GM12878 (cell line): ENCODE measurements at places on chromosomes 13 and 19. TPM values are rescaled to one million over a fixed set of nuclear protein-coding genes. Genes with fewer than 3 reads are reported as not detected.

- no peak for DNase-seq
Observed at GRCh38 chr19:45962021-45962420, 11.6 kb downstream of the NOVA2 start.

DNA sequence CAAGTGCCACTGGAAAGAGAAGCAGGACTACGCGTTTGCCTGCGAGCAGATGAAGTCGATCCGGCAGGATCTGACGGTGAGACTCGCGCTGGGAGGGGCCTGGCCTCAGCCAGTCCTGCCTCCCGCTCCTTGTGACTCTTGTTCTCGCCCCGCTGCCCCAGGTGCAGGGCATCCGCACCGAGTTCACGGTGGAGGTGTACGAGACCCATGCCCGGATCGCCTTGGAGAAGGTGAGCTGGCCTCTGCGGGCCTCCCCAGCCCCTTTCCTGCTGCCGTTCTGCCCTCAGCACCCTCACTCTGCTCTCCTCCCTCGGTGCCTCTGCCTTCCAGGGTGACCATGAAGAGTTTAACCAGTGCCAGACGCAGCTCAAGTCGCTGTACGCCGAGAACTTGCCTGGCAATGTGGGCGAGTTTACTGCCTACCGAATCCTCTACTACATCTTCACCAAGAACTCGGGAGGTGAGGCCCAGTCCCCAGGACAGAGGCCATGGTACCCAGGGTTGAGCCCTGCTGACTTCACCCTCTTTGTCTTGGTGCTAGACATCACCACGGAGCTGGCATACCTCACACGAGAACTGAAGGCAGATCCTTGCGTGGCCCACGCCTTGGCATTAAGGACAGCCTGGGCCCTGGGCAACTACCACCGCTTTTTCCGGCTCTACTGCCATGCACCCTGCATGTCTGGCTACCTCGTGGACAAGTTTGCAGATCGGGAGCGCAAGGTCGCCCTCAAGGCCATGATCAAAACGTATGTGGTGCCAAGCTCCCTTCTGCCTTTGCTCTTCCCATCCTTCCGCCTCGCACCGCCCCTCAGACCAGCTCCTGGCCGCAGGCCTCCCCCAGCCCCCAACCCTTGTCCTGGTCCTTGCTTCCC is 5.6 kb downstream of the LENG9 start:
- no peak for DNase-seq

- no peak for DNase-seq
Observed at GRCh38 chr19:13092158-13092543, 10.5 kb downstream of the LYL1 start.

DNA sequence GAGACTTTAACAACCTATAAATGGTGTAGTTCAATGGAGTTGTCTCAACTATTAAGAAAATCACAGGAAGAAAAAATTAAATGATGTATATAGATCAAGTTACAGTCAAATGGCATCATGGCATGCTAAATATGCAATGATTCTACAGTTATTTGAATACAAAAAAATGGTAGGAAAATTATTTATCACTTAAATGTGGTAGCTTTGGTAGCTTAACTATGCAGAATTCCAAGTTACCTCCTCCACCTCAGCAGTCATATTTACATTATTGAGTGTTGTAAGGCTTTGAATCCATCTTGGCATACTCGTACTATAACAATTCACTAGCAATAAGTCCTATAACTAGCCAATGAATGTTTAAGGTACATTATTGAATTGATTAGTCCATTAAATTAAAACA is 36.8 kb downstream of the CAB39L start:
- no peak for DNase-seq

PSG7 gene
- not detected in 2 replicates for total RNA-seq
